BJ (cell line): ENCODE measurements at places on chromosomes 6 and 20. TPM values are rescaled to one million over a fixed set of nuclear protein-coding genes. Genes with fewer than 3 reads are reported as not detected.

Gene TULP1
- not detected in 2 replicates for polyA plus RNA-seq

Gene THBS2
- 534 and 857 TPM in 2 replicates for polyA plus RNA-seq

Gene ZNF451
- 12.4 and 25.0 TPM in 2 replicates for polyA plus RNA-seq

Gene ADGRF1
- not detected in 2 replicates for polyA plus RNA-seq

Gene GZF1
- polyA plus RNA-seq: 17.9 and 22.7 TPM in 2 replicates

Gene GABBR1
- 14.5 and 16.3 TPM in 2 replicates for polyA plus RNA-seq

Gene ADTRP
- polyA plus RNA-seq: 0.58 and 1.6 TPM in 2 replicates

Gene HMGCLL1
- polyA plus RNA-seq: not detected in 2 replicates

GRCh38 chr6:156752666-156753301, 24.4 kb upstream of the ARID1B start:
- no peak for DNase-seq

GRCh38 chr6:13436399-13437217, 50.8 kb downstream of the GFOD1 start:
- no peak for DNase-seq

- DNase-seq: no peak
Observed at GRCh38 chr20:56733967-56734366, 104.9 kb downstream of the TFAP2C start.

GRCh38 chr6:21593927-21594415, 420 bp downstream of the SOX4 start:
- DNase-seq: no peak

DNA sequence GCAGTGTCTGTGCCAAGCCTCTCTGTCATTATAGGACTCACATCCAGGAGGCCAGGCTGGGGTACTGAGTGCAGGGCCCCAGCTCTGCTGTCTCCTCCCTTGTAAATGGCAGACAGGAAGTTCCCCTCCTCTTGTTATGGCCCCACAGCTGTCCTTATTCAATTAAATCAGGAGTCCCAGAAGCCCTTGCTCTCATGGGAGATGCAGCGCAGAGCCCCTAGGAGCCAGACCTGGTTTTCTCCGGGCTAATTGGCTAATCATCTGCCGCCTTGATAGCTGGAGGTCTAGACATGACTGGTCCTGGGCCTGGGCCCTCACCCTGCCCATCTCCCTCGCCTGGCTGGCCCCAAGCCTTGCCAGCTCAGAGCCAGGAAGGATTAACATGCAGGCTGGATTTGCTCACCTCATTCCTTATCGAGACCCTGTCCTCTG, 172.0 kb downstream of the VEGFA start:
- DNase-seq: no peak

DNA sequence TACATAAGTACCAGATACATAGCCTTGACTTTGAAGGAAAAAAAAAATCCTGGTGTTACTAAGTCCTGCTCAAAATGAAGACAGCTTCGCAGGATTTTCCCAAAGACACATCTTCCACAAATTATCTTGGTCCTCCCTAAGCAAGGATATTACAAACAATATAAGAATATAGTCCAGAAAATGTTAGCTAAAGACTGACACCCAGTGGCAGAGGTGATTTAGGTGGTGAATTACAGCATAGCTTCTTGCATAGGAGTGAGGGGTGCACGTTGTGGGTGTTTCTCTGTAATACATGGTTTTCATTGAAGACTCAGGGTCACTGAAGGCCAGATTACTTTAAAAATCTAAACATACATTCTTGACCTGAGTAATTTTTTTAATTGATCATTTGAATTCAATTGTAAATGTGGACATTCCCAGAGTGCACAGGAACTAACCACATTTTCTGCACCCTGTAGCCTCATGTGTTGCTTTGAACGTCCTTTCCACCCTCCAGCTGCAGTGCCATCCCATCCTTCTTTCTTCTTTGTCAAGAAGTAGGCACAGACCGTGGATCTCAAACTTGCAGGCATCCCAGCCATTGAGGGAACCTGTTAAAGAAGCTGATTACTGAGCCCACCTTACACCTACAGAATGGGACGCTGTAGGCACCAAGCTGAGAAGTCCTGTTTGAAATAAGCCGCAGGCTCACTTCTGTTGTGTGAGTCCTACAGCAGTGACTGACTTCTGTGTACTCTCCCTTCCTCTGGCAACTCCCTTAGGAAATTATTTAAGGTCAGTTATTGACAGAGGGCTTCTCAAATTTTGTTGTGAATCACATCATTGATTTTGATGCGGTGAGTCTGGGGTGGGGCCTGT, 102.6 kb downstream of the PERP start:
- no peak for DNase-seq

GRCh38 chr20:36490191-36490590, 51.1 kb upstream of the MYL9 start:
- no peak for DNase-seq

DNA sequence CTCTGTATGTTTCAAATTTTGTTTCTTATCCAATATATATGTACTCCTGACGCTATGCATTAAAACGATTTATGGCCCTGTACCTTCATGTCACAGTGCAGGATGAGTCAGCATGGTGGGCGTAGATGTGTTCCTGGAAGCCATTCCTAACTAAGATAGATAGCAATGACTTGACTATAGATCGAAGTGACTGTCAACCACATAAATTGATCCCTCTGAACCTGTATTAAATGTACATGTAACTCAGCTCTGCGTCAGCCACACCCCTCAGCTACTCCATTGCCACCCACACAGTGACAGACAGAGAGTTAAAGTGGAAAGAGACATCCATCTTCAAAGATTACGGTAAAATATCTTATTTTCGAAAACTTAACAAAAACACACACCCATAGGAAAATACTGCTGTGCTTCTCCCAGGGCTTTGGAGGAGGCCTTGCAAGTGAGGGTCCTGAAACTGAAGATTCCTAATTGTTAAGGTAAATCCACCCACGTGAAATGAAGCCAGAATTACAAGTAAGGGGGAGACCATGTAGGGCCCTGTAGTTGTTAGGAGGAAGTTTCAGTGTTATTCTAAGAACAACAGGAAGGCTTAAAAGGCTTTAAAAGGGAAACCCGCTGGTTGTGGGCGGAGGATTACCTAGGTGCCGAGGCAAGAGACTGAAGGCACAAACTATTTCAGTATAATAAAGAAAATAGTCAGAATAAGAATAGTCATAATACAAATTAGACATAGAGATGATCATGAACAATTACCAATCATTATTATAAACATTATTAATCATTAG, 10.3 kb upstream of the RAD21L1 start:
- no peak for DNase-seq
